Stimulated activated CD8-positive, alpha-beta memory T cell treated with anti-CD3 and anti-CD28 coated beads, Interleukin-4, amount 100 ng/mL, for 4 hours (primary cell): ENCODE measurements at places on chromosomes 1 and 21.

- DNase-seq: no peak
These were observed 62.4 kb downstream of the CLDN17 start for GRCh38 chr21:30104241-30104640.

GRCh38 chr1:193562121-193562520 is 375.7 kb upstream of the B3GALT2 start:
- DNase-seq: no peak

DNA sequence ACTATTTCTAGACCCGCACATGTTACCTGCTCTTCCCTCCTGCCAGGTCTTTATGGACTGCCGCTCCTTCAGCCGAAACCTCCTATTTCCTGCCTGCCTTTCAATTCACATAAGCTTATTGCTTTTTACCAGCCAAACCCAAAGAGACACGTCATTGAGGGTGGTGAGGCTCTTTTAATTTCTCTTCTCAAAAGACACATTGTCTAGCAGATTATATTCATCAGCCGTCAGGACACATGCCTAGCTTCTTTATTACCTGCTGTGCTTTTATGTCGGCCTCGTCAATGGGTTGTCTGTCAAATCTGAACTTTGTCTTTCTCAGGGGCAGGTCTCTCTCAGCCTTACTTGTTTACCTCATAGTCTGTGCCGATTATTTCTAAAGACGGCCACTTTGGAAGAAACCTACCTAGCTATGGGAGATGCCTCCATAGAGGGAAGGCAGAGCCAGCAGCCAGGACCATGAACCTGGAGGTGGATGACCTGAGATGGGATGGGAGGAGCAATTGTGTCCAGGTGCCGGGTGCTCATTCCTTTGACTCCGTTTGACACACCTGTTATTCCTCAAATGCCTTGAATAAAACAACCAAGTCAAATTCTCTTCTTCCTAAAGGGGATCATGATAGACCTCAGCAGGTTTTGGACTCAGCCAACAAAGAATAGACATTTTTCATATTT is 42.0 kb downstream of the ZBTB18 start:
- no peak for DNase-seq

- no peak for DNase-seq
These were observed 16.3 kb downstream of the GPBP1L1 start for GRCh38 chr1:45669859-45670655.

GRCh38 chr1:51423073-51423821 is 92.9 kb upstream of the TTC39A start:
- no peak for DNase-seq

GRCh38 chr1:21937372-21938121 is 437 bp upstream of the HSPG2 start:
- no peak for DNase-seq

GRCh38 chr1:1434131-1434823 is 1.2 kb upstream of the VWA1 start:
- no peak for DNase-seq

GRCh38 chr1:3620708-3621107 is 4.1 kb upstream of the TPRG1L start:
- DNase-seq: no peak

DNA sequence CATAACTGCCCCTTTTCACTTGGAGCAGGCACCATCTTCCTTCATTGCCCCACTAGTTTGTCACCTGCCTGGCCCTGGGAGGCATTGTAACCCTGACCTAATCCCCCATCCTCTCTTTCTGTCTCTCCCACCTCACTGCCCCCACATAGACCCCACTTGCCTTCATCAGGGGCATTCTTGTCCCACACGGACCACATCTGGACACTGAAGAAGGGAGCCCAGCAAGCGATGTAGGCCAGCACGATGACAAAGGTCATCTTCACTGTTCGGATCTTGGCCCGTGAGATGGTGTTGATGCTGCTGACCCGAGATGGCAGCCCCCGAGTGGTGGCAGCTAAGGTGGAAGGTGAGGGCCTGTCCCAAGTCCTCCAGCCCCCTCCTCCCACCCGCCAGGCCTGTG is 1.4 kb downstream of the AVPR1B start:
- no peak for DNase-seq

DNA sequence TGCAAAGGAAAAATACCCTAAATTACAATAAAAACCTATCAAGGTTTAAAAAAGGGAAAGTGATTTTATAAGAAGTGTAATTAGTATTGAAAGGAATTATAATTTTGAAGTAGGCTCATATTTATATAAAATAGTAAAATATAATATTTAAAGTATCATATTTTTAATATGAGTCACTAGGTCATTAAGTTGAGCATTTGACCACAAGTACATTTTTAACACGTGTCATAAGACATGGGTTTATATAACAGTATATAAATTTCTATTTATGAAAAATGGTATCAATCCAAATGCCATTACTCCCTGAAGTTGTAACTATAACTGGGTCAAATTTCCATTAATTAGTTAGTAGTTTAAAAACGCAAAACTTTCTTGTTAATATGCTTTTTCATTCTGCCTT is 365.9 kb downstream of the COL11A1 start:
- no peak for DNase-seq

- DNase-seq: no peak
These were observed 19.6 kb upstream of the TCEA3 start for GRCh38 chr1:23444104-23444533.

- DNase-seq: no peak
These were observed 120.0 kb downstream of the PEX14 start for GRCh38 chr1:10594595-10595223.

DNA sequence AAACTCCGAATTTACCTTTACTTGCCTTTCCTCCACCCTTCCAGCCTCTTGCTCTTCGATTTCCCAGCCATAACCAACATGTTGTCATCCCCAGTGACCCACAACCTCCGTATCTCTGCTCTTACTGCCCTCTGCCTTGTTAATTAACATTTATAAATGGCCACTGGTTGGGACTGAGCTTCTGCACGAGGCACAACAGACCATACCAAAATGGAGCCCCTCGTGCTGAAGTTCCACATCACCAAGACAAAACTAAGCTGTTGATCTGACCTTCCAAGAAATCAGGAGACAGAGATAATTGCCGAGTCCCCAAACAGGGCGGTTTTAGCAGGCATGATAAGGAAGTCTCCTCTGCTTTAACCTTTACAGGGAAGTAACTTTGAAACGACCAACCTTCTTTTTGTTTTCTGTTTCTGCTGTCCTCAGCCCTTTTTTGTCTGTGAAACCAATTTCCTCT is 71.9 kb downstream of the NMNAT2 start:
- no peak for DNase-seq

DNA sequence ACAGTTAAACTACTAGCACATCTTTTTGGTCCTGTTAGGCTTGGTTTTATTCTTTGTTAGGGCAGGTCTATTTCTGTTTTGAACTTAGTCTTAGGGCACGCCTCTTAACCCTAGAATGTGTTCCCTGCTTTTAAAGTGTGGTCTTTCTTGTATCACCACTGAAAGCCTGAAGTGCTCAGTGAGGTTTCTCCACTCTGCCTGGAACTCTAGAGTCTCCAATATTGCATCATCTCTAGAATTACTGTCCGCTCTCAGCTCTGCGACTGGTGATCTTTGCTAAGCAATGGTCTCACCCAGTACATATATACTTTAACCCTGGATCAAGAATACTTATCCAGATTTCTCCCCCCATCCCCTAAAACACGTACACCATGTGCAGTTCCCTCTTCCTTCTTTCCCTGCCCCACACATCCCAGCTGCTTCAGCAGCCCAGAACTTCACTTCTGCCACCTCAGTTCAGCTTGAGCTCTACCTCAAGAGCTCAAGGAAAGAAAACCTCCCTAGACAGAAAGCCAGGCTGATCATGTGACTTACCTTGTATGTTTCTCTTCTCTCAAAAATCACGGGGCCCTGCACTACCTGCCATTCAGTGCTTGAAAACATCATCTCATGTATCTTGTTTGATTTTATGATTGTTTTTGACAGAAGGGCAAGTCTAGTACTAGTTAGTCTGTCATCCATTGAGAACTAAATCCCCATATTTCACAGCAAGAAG is 59.9 kb downstream of the TENT5C start:
- no peak for DNase-seq

DNA sequence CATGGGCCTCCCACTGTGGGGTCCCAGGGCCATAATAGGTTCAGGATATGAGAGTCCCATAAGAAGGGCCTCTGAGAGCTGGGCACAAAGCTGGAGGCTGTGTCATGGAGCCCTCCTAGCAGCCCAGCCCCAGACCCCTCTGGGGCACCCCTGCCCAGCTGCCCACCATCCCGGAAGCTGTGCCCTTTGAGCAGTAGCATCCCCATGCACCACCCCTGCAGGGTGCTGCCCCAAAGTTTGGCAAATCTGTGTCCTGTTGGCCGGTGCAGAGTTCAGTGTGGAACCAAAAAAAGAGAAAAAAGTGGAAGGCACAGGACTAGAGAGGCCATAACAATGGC is 17.6 kb downstream of the TNNT2 start:
- DNase-seq: no peak

DNA sequence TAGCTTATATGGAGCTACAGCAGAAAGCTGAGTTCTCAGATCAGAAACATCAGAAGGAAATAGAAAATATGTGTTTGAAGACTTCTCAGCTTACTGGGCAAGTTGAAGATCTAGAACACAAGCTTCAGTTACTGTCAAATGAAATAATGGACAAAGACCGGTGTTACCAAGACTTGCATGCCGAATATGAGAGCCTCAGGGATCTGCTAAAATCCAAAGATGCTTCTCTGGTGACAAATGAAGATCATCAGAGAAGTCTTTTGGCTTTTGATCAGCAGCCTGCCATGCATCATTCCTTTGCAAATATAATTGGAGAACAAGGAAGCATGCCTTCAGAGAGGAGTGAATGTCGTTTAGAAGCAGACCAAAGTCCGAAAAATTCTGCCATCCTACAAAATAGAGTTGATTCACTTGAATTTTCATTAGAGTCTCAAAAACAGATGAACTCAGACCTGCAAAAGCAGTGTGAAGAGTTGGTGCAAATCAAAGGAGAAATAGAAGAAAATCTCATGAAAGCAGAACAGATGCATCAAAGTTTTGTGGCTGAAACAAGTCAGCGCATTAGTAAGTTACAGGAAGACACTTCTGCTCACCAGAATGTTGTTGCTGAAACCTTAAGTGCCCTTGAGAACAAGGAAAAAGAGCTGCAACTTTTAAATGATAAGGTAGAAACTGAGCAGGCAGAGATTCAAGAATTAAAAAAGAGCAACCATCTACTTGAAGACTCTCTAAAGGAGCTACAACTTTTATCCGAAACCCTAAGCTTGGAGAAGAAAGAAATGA is 37.6 kb downstream of the CENPF start:
- no peak for DNase-seq

GRCh38 chr1:30034627-30035521 is 688.5 kb downstream of the MATN1 start:
- no peak for DNase-seq

DNA sequence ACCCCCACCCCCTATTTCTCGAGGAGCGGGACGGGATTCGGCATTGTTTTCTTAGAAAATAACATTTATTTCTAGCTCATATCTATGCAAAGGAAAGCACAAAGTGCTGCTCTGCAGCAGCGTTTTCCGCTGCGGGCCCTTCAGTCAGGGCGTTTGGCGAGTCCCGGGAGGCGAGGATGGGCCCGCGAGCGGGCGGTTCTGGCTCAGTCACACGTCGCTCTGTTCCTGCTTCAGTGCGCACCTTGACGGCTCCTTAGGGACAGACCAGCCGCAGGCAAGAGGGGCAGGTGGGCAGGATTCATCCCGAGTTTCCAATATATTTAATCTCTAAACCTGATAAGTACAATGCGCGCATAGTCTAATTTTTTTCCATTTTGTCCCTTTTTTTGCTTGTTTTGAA is 5.7 kb downstream of the DMRTA2 start:
- DNase-seq: no peak

GRCh38 chr1:236983818-236984217 is 20.4 kb downstream of the MT1HL1 start:
- no peak for DNase-seq

- no peak for DNase-seq
These were observed 34.4 kb upstream of the SLC30A1 start for GRCh38 chr1:211613108-211613947.

- no peak for DNase-seq
These were observed 111.2 kb upstream of the OLIG2 start for GRCh38 chr21:32914424-32915039.

- no peak for DNase-seq
These were observed 480.0 kb downstream of the LRRIQ3 start for GRCh38 chr1:73717976-73718375.

GRCh38 chr1:159092036-159092760 is 15.6 kb upstream of the AIM2 start:
- no peak for DNase-seq

GRCh38 chr1:32349211-32349708 is 13.0 kb downstream of the FAM229A start:
- no peak for DNase-seq

GRCh38 chr1:86507935-86508582 is 38.8 kb upstream of the CLCA4 start:
- no peak for DNase-seq

DNA sequence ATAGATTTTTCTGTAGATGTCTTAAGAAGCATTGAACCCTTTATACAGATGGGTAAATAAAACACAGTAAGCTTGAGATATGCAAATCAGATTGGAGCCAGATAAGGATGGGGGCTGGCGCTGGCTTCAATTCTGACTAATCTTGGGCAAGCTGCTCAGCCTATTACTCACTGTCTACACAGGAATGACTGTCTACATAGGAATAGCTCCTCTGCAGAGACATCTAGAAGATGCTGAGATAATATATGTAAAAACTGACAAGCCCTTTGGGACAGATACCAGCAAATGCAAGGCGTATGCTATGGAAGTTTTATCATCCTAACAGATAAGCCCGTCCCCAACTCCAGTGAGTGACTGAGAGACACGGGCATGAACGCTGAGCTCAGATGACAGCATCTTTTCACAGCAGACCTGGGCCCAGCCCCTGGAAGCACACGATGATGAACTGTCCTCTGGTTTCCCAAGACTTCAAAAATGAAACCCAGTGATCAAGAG is 1.7 kb downstream of the CLDN14 start:
- no peak for DNase-seq

DNA sequence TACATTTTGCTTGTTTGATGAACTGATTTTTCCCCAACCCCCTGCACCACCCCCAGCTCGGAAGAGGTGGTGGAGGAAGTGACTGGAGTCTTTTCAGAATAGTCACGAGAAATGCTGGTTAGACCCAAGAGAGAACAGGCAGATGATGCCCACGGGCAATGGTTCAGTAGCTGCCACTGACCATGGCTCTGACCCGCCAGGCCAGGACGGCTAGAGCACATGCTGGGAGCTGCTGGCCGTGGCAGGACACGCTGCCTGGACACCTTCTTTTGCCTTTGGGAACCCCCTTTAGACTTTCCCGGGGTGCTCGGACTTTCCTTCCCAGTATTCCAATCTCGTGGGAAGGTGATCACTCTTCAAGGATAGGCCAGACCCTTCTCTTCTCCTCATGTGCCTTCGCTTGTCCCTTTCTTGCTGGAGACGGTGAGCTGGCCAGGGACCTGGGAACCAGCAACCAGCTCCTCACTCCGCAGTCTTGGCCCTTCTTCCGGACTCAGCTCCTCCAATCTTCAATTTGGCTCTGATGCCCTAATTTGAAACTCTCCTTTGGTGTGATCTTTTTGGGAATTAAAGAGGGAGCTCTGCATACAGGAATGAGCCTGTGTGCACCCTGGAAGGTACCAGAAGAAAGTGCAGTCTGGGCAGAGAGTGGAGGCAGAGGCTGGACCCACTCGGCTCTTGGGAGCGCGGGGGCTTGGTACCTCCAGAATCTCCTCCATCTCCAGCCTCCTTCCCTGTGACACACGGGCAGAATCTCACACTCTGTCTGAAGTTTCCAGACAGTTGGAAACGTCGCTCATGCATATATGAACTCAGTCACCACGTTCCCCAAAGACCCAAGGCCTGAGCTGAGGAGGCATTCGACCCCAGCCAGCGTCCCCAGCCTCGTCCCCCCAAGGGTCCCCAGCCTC is 4.0 kb upstream of the PDE9A start:
- no peak for DNase-seq
